ENCODE measurements at places on chromosomes 2 and 18.

GRCh38 chr2:68917034-68917718 is 35.5 kb downstream of the GKN2 start:
- no peak for DNase-seq

- DNase-seq = no peak
Observed at GRCh38 chr2:201781557-201782051, 871 bp upstream of the ALS2 start.

DNA sequence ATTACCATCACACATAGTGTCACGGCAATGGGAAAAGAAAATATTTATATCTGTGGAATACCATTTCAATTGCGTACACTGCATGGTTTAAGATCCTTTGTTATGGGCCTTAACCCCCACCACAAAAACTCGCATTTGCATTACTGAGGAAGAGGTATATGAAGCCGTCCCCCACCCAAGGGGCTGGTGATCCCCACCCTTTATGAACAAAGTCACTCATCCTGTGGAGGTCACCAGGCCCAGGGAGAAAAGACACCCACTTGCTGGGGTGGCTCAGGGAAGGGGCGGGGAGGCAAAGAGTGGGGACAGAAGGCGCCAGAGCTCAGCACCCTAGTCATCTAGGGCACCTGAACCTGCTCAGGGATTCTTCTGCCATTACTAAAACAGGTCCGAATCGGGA is 133.8 kb downstream of the ZNF516 start:
- no peak for DNase-seq

DNA sequence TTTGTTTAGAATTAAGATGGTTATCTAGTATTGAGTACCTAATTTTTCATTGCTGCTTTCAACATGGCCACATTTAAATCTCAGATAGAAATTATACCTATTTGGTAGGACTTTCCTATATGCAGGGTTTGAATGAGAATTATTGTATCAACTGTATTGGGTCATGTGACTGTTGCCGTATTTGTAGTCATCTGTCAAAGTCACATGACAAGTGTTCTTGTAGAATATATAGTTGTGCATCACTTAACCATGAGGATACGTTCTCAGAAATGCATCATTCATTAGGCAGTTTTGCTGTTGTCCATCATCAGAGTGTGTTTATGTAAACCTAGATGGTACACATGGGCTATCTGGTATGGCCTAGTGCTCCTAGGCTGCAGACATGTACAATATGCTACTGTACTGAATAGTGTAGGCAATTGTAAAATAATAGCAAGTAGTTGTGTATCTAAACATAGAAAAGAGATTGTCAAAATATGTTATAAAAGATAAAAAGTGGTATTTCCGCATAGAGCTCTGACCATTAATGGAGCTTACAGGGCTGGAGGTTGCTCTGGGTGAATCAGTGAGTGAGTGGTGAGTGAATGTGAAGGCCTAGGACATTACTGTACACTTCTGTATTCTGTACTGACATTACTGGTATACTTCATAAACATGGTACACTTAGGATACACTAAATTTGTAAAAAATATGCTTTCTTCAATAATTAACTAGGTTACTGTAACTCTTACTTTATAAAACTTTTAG is 123.7 kb downstream of the MAP4K4 start:
- DNase-seq = no peak

- DNase-seq = no peak
Observed at GRCh38 chr2:217625557-217626169, 377.1 kb downstream of the TNS1 start.

GRCh38 chr2:231000211-231000904 is 4.4 kb downstream of the SPATA3 start:
- no peak for DNase-seq

- DNase-seq = no peak
Observed at GRCh38 chr2:119724656-119725485, 34.9 kb upstream of the PTPN4 start.
